Natural killer cell (primary cell): ENCODE measurements at places on chromosomes 11 and 22. TPM values are rescaled to one million over a fixed set of nuclear protein-coding genes. Genes with fewer than 3 reads are reported as not detected.

DNA sequence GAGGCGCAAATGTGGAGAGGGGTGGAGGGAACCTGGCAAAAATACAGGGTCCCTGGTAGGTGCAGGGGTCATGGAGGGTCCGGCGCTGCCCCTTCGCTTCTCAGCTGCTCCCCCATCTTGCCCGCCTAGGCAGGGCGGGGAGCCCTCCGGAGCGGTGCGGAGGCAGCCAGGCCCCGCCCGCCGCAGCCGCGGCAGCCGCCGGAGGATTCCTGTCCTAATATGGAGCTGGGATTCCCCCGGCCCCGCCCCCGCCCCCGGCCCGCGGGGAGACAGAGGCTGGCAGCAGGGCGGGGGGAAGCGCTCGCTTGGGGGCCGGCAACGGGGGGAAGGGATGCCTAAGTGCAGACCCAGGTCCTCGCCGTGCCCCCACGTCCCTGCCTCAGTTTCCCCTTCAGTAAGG lies 1.0 kb upstream of the NPAS4 start:
- DNase-seq, result no peak

DNA sequence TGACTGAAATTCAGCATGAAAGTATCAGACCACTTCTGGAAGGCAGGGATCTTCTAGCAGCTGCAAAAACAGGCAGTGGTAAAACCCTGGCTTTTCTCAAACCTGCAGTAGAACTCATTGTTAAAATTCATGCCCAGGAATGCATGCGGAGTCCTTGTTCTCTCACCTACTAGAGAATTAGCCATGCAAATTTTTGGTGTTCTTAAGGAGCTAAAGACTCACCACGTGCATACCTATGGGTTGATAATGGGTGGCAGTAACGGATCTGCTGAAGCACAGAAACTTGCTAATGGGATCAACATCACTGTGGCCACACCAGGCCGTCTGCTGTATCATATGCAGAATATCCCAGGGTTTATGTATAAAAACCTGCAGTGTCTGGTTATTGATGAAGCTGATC lies 19.1 kb downstream of the ZBTB44 start:
- no peak for DNase-seq

GRCh38 chr11:73376803-73377629 lies 817 bp downstream of the RELT start:
- peak; percentile 84 for DNase-seq

GRCh38 chr11:78809931-78810541 lies 235.4 kb upstream of the NARS2 start:
- no peak for DNase-seq

DNA sequence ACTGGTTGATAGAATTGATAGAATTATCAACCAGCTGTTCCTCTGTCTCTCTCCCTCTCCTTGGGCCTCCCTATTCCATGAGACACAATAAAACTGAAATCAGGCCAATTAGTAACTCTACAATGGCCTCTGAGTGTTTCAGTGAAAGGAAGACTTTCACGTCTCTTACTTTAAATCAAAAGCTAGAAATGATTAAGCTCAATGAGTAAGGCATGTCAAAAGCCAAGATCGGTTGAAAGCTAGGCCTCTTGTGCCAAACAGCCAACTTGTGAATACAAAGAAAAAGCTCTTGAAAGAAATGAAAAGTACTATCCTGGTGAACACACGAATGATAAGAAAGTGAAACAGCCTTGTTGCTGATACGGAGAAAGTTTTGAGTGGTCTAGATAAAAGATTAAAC lies 16.6 kb downstream of the PIH1D2 start:
- no peak for DNase-seq

DNA sequence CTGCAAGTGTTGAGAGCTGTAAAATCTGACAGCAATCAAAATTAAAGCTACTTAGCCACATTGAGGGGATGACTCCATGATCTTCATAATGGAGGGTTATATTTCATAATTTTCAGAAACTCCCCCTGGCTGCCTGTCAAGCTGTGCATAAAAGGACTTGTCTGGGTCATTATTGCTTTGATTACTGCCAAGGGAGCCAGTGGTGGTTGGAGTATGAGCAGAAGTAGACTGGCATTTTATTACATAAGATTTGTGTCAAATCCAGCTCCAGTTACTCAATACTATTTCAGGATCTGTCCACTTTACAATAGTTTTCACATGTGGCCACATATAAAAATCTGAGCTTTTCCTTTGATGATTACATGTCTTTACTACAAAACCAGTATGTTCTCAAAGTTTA lies 108.9 kb upstream of the SLC5A12 start:
- DNase-seq, result no peak

GRCh38 chr11:30172883-30173311 lies 57.9 kb upstream of the FSHB start:
- no peak for DNase-seq

GRCh38 chr11:93775289-93775688 lies 8.8 kb upstream of the MED17 start:
- DNase-seq, result peak; percentile 11

- DNase-seq, result no peak
Measured at GRCh38 chr11:71190551-71190950, 61.8 kb downstream of the SHANK2 start.

GLYATL2 gene
- total RNA-seq, result not detected

GRCh38 chr11:1298695-1299492 lies 10.5 kb downstream of the TOLLIP start:
- DNase-seq, result no peak
